Globus pallidus (tissue), 1 donor: ENCODE measurements at places on chromosomes 12 and 14.

DNA sequence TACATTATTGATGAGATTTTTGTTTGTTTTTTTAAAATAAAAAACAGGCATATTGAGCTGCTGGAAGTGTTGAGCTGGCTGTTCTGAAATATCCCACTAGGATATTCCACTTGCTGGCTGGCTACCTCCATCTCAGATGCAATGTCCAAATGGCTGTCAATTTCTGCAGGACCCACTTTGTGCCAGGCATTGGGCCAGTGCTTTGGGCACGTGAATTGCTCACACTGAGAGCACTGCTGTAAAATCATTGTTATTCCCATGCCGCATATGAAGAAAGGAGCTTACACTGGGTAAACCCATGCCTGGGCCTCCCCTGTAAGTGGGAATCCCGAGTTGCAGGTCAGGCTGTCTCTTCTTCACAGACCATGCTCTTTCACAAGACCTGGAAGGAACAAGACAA, 56.7 kb downstream of the RGS6 start:
- no peak for DNase-seq

DNA sequence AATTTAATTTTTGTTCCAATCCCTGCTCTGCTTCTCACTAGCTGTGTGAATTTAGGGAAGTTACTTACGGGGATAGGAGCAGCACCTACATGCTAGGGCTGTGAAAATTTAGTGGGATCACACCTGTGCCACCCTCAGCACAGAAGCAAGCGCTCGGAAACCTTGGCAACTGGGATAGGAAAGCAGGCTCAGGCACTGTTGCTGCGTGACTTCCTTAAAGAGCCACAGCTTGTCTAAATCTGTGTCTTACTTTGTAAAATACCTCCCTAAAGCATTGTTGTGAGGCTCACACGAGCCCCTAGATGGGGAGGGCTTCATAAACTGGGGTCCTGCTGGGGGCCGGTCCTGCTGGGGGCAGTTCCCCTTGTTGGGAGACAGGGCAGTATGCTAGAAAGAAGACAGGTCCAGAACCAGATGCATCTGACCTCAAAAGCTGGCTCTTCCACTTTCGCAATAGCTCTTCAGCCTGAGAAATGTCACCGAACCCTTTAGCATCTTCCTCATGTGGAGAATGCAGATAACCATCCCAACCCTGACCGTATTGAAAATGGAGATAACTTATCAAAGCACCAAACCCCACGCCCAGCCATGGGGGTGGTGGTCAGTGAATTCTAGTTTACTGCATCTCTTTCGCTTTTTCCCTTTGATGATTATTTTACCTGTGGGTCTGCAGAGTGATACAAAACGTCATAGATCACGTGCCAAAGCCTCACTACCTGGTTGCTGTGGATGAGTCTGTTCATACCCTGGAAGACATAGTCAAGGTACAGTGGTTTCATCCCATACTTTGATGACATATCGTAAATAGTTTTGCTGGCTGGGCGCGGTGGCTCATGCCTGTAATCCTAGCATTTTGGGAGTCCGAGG, 54.1 kb downstream of the AK7 start:
- DNase-seq = no peak

DNA sequence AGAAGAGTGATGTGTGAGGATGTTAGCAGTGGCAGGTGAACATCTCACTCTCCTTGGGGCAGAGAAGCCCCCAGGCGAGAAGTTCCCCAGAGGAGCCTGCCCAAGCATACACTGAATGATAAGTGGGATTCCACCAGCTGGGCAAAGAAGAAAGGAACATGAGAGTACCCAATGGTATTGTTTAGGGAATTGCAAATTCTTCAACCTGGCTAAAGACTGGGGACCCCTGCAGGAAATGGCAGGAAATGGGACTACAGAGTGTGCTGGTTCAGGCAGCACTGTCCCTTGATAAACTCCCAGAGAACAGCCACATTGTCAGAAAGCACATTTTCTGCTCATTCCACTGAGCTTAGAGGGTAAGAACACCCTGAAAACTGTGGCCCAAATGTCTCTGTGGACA, 121.3 kb downstream of the RPS29 start:
- DNase-seq = no peak

- DNase-seq = no peak
These were observed 10.7 kb downstream of the KIF5A start for GRCh38 chr12:57560516-57560915.

- DNase-seq = no peak
These were observed 309.2 kb downstream of the PAWR start for GRCh38 chr12:79381248-79382208.

DNA sequence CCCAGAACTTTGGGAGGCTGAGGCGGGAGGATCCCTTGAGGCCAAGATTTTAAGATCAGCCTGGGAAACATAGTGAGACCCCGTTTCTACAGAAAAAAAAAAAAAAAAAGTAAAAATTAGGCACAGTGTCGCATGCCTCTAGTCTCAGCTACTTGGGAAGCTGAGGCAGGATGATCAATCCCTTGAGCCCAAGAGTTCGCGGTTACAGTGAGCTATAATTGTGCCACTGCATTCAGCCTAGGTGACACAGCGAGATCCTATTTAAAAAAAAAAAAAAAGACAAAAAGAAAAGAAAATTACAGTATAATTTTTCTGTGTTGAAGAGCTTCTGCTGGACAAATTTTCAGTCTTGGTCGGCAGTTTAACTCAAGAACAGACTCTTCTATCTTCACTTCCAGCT, 133.9 kb upstream of the FGD4 start:
- no peak for DNase-seq

DNA sequence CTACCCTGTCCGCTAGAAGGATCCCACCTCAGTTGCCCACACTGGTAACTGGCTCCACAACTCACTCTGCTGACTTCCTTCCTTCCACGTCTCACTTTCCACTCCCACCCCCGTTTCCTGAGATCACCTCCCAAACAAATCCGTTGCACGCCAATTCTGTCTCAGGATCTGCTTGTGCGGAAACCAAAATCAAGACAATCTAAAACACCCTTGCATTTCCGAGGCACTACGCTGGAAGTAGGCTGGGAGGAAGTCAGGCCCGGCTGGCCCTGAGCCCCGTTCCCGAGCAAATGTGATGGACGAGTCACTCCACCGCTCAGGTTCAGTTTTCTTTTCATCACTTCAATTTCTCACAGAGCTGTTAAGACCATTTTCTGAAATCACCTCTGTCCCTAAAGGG, 23.1 kb downstream of the ABCB9 start:
- no peak for DNase-seq

GRCh38 chr12:109010259-109010658, 10.6 kb downstream of the SVOP start:
- DNase-seq = no peak
